ENCODE measurements at places on chromosomes 4 and X.

DNA sequence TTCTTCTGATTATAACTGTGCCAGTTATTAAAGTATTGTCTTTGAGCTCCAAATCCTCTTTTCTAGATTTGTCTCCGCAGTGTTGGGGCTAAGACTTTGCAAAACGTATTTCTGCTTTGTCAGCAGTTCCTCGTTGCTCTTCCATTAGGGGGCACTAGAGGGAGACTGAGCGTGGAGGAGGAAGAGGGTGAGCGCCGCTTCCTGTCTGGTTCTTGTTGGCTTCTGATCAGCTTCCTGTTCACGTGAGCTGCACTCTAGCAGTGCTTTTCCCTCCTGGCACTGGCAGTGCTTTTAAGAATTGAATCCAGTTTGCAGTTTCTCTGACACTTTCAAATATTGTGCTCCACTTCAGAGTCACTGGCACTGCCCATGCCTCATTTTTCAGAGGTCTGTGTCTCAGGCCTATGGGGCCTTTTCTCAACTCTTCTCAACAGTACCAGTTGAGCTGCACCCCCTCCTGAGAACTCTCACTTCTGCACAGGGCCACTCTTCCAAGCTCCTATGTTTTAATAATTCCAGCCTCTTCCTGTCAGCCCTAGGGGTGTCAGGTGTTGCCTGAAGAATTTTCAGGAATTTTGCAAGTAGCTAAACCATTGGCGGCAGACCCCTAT, 54.4 kb upstream of the LCORL start:
- DNase-seq = peak; percentile 24

- DNase-seq = no peak
These were observed 512 bp upstream of the ANTXR2 start for GRCh38 chr4:80073473-80074008.

GRCh38 chr4:138639018-138639741, 376.4 kb upstream of the NOCT start:
- DNase-seq = no peak

DNA sequence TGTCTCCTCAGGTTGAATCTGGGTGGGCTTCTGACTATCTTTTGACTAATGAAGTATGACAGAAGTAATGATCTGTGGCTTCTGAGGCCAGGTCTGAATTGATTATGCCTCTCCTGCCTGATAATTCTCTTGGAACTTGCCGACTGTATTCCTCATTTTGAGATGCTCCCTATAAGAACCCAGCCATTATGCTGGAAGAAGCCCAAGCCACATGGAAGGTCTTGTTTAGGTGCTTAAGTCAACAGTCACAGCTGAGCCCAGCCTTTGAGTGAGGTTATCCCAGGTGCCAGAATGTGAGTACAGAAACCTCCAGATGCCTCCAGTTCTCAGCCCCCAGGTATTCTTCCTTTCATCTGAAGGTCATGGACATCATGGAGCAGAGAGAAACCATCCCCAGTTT, 456.6 kb downstream of the IL15 start:
- no peak for DNase-seq

DNA sequence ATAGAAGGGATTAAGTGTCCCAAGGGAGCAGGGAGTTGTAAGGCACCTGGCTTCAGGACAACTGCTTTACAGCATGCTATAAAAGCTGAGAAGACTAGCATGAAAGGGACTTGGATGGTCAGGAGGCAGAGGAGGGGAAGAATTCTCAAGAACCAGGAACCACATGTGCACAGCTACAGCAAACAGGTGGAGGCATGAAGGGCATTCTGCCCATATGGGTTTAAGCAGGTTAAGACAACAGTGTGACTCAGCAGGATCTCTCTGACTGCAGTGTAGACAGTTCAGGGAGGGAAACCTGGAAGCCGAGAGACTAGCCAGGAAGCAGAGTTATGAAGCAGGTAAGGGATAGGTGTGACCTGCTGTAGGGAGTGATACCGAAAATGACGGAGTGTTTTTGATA, 117.0 kb downstream of the DHRSX start:
- no peak for DNase-seq

- peak; percentile 48 for DNase-seq
These were observed 232.5 kb upstream of the POF1B start for GRCh38 chrX:85611926-85612325.

DNA sequence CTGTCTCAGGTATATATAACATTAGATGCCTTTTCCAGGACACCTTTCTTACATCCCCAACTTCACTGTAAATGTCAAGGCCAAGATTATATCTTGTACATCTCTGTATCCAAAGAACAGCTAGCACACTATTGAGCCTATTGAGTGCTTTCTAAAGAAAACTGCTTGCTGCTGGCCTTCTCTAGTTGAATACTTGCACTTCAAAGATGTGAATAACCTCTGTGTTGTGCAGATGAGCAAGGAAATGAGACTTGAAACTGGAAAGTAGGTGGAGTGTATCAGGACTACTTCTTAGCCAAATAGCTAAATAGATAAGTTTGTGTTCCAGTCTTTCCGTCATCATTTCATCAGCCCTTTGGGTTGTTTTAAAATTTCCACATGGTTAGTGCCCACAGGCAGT, 704.4 kb upstream of the AMOT start:
- no peak for DNase-seq

DNA sequence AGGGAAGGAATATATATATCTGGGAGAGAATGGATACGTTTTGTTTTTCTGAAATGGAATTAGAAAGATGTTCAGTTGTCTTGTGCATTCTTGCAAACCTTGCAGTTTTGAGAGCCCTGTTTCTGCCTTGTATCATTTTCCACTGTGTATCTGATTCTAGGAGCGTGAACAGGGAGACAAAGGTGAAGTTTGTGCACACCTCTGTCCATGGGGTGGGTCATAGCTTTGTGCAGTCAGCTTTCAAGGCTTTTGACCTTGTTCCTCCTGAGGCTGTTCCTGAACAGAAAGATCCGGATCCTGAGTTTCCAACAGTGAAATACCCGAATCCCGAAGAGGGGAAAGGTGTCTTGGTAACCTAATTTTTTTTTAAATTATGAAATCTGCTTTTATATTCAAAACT, 17.7 kb downstream of the PGM2 start:
- DNase-seq = no peak
